ENCODE measurements at places on chromosomes 7 and 10.

- DNase-seq = no peak
Measured at GRCh38 chr10:93110472-93111146, 36.9 kb downstream of the CYP26A1 start.

DNA sequence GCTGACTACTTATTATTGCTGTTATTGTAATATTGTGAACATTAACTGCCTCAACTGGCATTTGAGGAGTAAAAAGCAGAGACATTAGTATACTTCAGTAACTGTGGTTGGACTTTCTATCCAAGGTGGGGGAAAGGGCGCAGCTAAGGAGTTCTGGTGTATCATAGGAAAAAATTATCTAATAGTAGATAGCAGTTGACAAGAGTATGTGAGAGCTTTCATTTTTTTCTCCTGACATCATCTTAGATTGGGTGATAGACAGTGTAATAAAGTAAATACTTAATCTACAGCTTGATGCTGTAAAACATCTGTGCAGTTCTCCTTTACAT, 68.9 kb downstream of the PHTF2 start:
- DNase-seq = peak; percentile 7

- no peak for DNase-seq
Measured at GRCh38 chr10:35765066-35765527, 123.0 kb upstream of the FZD8 start.

DNA sequence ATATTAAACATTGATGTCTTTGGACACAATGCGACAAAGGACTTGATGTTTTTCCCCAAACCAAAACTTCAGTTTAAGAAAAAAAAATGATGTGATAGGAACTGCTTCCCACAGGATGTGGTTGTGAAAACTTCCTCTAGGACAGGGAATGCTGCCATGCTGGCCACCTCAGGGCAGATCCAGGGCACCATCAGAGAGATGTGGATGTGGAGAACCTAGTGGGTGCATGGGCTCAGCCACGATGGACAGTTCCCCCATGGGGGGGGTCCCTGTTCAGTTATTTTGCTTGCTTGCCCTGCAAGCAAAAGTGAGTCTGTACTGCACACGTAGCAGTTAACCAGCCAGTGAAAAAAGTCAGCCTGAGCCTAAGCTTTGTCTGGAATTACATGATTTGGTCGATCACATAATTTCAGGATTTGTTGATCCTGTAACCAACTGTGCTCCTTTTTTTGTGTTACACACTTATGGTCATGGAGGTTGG, 36.3 kb downstream of the LAMB4 start:
- no peak for DNase-seq

DNA sequence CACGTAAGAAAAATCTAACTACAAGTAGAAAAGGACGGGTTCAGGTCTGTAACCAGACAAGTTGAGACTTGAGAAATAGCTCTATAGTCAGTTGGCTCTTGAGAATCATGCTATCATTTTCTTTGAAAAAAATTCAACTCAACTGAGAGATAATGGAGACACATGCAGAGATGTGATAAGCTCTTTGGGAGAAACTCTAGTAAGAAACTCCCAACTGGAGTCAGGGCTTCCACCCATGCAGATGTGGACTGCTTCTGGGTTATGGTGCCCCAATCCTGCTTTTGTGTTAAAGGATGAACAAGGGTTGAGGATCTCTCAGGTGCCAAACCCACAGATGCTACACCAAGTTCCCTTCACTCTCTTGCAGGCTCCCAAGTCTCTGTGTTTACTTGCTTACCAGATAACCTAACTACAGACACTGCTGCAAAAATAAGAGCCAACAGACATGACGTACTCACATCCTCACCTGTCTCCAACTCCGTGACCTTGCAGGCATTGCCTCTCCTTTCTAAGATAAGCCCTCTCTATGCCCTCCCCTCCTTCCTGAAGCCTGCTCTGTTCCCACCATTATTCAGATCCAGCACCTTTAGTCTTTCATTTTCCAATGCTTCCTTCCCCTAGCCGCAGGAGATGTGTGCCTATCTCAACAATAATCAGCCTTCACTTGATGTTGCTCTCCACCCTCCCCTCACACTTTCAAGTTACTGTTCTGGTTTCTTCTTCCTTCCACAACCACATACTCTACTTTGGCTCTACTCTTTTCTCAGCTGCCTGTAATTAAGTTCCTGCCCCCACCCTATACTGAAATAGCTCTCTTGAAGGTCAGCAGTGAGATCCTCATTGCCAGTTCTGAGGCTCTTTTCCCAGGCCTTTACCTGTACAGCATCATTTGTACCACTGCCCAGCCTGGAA, 130.0 kb downstream of the ICA1 start:
- DNase-seq = no peak

- peak; percentile 9 for DNase-seq
Measured at GRCh38 chr7:130896051-130896881, 162.3 kb upstream of the KLF14 start.

DNA sequence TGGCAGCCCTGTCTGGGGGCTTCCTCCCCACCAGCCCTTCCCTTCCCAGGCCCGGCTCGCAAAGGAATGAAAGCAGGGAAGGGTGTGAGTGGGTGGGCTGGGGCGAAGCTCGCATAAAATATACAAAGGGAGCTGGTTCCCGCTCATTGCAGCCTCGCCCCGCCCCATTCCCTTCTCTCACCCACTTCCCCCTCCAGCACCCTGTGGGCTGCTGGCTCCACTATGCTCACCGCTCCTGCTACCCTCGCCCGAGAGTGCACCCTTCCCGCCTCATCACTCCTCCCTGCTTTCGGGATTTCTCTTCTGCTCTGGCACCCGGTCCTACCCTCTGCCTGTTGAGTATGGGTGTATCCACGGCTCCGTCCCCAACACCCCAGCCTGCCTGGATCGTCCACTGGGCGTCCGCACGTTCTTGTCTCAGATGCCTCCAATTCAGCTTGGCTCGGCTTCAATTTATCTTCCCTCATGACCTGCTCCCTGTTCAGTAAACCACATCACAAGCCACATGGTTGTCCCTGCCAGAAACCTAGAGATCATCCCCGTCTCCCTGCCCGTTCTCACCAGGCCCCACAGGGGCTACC, 14.4 kb upstream of the TTYH3 start:
- no peak for DNase-seq

DNA sequence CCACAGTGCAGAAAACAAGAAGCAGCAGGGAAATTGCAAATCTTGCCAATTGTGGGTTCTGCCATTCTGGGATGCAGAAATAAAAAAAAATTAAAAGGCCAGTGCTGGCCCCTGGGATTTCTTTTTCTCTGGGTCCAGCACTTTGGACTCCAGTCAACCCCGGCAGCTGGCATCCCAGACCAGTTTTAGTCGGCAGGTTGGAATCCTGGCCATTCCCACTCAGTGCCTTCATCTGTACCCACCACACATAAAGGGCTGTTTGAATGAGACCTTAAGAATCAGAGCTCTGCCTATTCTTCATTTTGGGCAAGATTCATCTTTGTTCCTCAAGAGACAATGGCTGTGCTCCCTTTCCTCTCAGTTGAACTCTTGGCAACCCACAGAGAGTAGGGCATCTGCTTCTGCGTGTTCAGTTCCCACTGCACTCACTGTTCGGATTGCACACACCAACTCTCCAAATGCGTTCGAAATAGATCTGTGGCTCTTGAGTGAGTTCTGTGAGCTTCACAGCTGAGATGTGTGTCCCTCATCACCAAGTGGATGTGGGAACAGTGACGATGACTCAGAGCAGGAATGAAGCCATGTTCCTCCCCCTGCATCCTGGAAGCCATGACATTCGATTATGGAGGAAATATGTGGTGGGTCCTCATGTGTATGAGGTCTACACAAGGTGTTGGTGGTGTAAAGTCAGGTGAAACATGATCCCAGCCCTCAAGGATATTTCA, 63.0 kb upstream of the EGFR start:
- no peak for DNase-seq

- DNase-seq = no peak
Measured at GRCh38 chr10:63801166-63801565, 280.0 kb downstream of the REEP3 start.

All from hepatic stellate cell (primary cell).